ENCODE measurements at places on chromosomes 7 and 10.

DNA sequence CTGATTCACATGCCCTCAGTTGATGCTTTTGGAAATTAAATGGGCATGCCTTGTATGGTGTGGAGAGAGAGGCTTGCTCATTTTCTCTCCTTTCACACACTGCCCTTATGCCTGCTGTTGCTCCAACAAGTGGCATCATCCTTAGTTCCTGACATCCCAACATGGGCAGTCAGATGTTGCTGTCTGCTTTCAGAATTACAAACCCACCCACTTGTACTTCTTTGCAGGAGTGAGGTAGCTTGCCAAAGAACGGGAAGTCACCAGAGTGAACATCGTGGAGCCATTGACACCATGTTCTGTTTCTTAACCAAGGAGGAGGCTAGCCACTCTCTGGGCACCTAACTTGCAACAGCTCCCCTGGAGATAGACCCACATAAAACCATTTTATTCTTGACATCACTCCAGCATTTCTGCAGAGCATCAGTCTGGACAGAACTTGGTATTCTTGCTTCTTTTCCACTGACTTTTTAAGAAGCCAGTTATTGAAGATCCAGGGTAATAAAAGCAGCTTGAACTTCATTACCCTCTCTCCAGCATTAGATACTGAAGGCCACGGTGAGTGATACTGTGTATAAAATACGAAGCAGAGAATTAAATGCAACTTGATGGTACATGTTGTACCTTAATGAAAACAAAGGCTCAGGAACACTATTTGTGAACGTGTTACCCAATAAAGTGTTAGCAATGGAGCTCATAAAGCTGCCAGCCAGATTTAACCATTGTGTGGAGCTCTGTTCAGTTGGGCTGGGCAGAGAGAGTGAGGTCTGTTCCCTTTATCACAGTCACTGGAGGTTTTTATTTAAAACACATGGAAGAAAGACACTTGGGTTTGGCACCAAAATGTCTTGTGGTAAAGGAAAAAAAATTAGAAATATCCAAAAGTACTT, 195.8 kb upstream of the HABP2 start:
- peak; percentile 91 for DNase-seq

DNA sequence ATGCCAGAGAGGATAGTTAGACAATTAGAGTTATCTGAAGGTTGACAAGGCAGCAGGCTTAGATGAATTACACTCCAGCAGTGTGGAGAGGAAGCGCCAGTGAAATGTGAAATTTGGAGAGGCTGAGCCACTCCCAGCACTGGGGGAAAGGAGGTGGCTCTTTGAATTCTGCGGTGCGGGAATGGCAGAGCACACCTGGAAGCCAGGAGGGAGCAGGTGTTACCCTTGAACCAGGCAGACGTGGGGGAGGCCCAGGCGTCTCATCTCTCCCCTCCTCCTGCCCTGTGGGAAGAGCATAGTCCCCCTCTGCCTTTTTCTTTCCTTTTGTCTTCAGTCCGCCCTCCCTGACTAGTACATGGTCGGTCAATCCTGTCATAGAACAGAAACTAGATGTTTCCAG, 203.1 kb downstream of the DPP6 start:
- no peak for DNase-seq

- no peak for DNase-seq
These were observed 51.8 kb upstream of the TRIL start for GRCh38 chr7:29009947-29010346.

- DNase-seq: no peak
These were observed 7.2 kb downstream of the SFTPD start for GRCh38 chr10:79941585-79942210.

DNA sequence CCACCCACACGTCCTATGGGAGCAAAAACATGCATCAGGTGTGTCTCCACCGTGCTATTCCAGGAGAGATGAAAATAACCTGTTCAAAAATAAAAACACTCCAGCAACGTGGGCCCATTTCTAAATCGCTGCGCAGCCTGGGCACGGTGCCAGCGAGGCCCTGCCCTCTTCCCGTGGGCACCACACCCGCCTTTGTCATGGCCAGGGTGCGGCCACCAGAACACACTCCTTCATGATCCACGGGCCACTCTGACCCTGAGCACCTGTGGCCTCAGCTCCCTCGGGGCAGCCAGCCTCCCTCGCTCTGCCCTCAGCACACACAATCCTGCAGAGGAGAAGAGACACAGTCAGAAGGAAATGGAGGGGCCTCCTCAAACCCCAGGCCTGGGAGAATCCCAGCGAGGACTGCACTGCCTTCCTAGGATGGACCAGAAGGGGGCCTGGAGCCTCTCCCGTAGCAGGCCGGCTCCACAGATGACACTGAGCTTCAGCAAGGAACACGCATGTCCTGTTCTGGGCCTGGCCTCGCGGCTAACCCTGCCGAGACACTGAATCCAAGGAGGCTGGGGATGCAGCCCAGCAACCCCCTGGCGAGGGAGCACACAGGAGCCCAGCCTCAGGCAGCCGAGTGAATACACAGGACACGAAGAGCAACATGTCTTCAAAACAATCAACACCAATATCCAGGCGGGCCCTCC, 169.0 kb downstream of the MAD1L1 start:
- DNase-seq: peak; percentile 54

GRCh38 chr7:145064114-145064513, 228.3 kb upstream of the TPK1 start:
- no peak for DNase-seq

- peak; percentile 93 for DNase-seq
These were observed 172.6 kb upstream of the TNRC18 start for GRCh38 chr7:5596046-5596895.

DNA sequence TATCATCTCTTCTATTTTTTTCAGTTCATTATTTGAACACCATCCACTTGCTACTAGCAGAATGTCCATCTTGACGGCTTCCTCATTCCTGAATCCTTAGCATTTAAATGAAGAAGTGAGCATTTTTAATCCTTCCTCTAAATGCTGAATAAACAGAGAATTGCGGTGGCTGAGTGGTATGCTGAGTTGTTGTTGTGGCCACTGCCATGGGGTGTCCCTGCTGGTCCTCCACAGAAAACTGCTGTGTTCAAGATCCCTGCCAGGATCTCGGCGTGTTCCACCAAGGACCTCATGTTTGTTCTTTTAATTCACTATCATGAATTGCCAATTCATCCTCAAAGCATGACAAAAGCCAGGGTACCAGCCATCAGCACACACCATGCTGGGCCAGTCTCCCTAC, 48.9 kb upstream of the HABP2 start:
- no peak for DNase-seq

DNA sequence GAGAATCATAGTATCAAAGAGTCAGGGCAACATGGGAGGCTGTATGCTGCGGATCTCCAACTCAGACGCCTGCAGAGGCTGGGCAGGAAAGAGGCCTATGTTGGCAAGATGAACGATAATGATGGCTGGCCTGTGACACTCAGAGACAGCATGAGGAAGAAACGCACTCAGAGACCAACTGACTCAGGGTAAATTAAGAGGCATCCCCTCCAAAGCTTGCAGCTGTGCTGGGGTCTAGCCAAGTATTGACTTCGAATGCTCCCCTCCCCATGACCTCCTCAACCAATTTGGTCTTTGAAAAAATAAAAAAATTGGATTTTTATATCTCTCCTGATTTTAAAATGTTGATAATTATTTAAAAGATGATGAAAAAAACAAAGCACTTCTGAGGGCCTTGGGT, 718.9 kb downstream of the GRID1 start:
- DNase-seq: no peak

DNA sequence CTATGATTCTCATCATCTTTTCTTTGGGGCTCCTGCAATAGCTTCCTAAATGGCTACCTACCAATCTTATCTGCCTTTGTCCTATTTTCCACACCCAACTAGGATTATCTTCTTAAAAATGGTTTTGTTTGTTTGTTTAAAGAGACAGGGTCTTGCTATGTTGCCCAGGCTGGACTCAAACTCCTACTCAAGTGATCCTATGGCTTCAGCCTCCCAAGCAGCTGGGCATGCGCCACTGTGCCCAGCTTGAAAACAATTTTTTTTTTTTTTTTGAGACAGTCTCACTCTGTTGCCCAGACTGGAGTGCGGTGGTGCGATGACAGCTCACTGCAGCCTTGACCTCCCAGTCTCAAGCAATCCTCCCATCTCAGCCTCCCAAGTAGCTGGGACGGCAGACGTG, 14.9 kb downstream of the DNMBP start:
- no peak for DNase-seq

GRCh38 chr10:131943021-131943814, 38.5 kb downstream of the BNIP3 start:
- no peak for DNase-seq

DNA sequence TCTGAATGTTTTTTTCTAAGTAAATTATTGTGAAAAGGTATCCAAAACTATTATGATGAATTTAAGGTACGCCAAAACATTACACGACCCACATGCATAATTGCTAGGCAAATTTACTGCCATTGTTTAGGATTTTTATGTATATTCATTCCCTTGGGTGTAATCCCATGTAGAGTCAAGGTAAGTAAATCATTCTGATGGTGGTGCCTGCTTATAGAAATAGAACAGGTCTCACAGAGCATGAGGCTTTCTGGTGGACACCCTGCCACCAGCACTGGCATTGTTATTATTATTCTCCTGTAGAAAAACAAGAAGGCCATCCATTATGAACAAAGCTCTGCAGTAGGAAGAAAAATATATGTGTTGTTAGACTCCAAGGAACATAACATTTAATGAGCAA, 111.7 kb upstream of the ZNF804B start:
- DNase-seq: no peak

DNA sequence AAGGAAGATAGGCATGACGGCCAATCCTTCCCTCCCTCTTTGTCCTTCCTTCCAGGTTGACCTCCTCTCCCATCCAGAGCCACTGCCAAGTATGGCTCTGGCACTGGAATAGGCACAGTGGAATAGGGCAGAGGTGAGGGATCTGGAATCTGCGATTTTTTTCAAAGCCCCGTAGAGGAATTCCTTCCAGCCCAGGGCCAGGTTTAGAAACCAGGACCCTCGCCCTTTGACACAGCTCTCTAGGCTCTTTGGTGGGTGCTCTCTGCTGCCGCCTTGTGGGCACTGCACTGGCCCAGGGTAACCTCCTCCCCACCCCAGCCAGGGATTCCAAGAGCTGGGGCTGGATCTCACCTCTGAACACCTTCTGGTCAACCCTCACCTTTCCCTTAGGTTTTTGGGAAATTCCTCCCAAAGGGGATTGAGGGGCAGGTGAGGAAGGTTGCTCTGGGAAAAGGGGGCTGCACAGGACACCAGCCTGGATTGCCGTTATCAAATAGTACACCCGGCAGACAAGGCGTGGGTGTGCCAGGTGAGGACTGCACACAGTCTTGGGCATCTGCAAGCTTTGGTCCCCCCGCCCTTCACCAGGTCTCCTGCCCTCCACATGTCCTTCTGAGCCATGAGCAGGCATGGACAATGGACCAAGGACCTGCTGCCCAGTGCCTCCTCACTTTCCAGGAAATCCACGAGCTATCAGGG, 22.8 kb downstream of the C10orf105 start:
- no peak for DNase-seq

GRCh38 chr7:105650382-105650970, 69.2 kb upstream of the EFCAB10 start:
- no peak for DNase-seq

DNA sequence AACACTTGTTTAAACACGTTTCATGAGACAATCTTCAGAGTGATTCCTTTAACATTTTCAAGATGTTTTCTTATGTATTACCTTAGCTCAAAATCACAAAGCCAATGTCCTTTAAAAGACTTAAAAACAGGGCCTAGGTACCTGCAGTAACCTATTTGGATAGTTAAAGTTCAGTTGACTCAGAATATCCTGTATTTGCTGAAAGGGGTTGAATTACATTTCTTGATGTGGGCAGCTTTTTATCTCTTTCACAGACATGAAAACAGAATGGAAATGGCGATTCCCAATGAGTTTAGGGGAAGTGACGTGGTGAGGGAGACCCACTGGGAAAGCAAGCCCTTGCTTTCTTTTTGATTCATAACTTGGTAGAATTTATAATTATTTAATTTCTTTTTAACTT, 324.4 kb upstream of the AOAH start:
- DNase-seq: no peak

- DNase-seq: peak; percentile 34
These were observed 18.3 kb downstream of the KLLN start for GRCh38 chr10:87844837-87845623.

DNA sequence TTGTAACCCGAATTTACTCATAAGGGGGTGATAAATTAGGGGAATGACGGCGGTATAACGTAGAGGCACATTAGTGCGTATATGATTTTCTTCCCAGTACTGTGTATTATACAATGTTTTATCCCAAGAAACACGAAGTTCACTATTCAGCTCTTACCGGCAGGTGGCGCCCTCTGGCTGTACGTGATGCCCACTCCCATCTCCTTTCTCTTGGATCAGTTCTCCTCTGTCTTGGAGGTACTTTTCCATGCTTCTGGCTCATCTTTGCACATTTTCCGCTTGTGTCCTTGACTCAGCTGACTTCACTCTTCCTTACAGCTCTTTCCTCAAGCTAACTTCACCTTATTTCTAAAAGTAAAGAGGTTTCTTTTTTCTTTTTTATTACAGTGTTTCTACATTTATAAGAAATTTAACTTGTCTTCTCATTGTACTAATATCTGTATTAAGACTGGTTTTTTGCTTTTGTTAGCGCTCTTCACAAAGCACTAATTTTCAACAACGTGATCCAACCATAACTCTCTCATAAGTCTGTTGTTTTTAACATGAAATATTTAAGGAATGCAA, 21.3 kb downstream of the TMEM176B start:
- peak; percentile 67 for DNase-seq

DNA sequence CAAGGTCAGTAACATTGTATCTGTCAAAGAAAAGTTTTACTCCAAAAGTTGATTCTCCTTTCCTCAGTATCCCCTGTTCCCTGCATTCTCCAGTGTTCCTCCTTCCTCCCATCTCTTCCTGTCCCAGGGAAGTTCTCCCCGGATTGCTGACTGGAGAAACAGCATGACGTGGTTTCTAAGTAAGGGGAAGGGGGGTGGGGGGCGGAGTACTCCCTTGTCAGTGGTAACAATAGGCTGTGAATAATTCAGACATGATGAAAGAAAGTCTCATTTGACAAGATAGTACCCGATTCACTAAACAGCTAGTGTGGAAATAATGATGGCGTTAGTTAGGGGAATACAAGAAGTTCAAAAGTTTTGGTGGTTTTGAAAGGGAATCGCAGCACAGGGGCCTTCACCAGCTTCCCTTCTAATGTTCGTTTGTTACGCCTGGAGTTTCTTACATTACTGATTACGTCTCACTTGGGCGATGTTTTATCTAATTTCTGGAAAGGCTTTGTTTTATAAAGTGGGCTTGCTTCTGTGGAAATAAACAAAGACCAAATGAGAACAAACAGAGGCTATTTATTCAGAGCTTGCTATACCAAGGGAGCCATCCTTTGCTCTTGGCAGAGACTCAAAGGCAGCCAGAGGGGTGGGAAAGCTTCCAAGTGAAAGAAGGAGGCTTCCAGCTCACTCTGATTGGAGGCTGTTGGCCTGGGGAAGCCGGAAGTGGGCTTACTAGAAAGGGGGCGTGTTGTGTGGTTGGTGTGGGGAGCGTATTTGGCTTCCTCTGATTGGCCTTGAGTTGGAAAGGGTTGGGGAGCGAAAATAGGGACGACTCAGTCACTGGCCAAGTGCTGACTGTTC, 453.7 kb downstream of the SDK1 start:
- DNase-seq: no peak
